ENCODE measurements at places on chromosomes 2 and 18. TPM values are rescaled to one million over a fixed set of nuclear protein-coding genes. Genes with fewer than 3 reads are reported as not detected.

Gene IFIH1
- total RNA-seq = 8.2 TPM

Gene IL1RN
- total RNA-seq = 3.2 TPM

GRCh38 chr18:76266236-76266991, 228.6 kb downstream of the ZNF516 start:
- no peak for DNase-seq

- DNase-seq = no peak
Observed at GRCh38 chr2:98039085-98039756, 43.5 kb upstream of the TMEM131 start.

DNA sequence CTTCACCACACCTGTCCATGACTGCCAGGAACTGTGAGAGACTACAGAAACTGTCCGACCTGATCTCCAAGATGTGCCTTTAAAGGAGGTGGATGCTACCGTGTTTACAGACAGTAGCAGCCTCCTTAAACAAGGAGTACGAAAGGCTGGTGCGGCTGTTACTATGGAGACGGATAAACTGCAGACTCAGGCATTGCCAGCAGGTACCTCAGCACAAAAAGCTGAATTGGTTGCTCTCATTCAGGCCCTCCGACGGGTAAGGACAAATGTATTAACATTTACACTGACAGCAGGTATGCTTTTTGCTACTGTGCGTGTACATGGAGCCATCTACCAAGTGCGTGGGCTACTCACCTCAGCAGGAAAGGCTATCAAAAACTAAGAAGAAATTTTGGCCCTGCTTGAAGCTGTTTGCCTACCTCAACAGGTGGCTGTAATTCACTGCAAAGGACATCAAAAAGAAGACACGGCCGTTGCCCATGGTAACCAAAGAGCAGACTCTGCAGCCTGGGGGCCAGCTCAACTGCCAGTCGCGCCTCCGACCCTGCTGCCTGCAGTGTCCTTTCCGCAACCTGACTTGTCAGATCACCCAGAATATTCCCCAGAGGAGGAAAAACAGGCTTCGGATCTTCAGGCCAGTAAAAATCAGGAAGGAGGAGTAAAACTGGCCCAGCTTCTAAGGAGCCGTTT, 30.9 kb downstream of the SKA1 start:
- DNase-seq = no peak

Gene CASP10
- total RNA-seq = 10.4 TPM

DNA sequence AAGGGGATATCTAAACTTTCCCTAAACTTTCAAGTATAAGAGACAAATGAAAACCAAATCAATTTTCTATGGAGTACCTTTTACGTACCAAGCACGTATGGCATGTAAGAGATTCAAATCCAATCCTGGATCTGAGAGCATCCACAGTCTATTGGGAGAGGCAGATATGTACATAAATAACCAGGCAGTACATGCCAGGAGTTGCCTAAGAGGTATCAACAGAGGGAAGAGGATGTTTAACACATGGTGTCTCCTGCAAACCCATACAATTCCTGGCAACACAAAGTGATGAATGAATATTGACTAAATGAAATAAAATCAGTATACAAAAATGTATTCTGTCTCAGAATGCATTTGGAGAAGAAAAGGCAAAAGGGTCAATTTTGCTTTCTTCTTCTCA, 116.6 kb downstream of the PIGN start:
- no peak for DNase-seq

Gene SIX2
- 3.2 TPM for total RNA-seq

Gene CIAO1
- 154 TPM for total RNA-seq

DNA sequence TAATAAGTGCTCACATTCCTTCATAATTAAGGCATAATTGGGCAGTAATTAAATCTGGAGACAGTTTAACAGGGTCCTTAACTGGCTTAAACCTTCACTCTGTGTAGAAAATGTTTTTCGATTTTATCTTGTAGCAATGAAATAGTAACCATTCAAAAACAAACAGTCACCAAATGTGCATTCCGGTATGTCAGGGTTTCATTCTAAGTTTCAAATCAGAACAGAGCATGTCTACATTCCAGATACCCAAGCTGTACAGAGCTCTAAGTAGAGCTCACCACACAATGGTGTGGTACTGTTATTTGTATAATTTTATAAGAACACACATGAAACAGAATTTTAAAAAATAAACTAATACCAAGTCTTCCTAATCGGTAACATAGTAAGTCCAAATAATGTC, 52.6 kb downstream of the SMAD2 start:
- no peak for DNase-seq

GRCh38 chr18:49015886-49016647, 65.3 kb upstream of the SMAD7 start:
- DNase-seq = no peak

- no peak for DNase-seq
Observed at GRCh38 chr2:108239786-108240185, at the start of gene SULT1C3. Gene SULT1C3, plus strand, starts transcription at chr2:108239968. Its CDS starts 7,227 bp downstream, at chr2:108247195.

GRCh38 chr2:205858881-205859441, 176.7 kb downstream of the NRP2 start:
- DNase-seq = no peak

DNA sequence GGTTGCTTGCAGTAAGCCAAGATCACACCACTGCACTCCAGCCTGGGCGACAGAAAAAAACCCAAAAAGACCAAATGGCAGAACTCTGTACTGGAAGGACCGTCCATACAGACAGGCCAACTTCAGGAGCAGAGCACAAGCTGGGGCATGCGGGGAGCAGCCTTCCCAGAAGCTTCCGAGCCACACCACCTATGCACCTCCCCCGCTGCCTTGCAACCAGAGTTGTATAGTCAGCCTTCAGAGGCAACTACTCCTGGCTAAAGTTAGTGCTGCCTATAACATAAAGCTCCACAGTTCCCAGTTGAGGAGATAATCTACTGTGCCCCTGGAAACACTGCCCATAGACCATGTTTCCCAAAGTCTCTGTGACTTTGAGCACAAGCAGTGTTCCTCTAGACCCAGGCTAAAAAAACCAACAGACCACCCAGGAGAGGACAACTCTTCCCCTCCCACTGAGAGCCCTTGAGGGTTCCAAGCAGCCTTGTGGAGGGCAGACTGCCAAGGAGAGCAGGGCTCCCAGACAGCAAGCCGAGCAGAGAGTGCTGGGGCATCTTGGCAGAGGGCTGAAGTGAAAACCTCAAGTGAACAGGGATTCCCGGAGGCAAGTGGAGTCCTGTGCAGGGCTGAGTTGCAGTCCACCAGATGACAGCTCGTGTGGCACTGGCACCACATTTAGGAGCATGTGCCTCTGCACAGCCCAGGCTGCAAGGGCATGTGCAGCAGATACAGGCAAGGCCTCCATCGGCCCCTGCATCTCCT, 6.8 kb downstream of the SFT2D3 start:
- DNase-seq = peak; percentile 80

GRCh38 chr2:75424936-75425619, 135.7 kb downstream of the EVA1A start:
- no peak for DNase-seq

GRCh38 chr2:233041722-233042323, 9.4 kb downstream of the NEU2 start:
- no peak for DNase-seq

Gene GLI2
- 16.5 TPM for total RNA-seq

Gene B4GALT6
- 19.5 TPM for total RNA-seq

DNA sequence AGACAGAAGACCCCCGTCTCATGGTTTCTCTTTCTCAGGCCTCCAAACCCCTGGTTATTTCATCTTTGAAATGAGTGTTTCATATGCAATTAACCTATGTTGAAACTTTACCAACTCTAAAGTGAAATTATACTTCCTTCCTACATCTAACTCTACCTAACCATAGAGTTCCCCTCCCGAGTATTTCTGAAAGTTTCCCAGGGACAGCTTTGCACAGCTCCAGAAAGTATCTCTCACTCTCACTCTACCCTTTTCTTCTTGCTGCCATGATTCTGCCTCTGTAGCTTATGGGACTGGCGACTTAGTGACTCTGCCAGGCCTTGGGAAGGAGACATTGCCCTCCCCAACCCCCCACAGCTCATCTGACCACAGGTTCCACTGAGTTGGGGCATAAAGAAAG, 107.9 kb downstream of the B3GNT2 start:
- DNase-seq = no peak

GRCh38 chr2:38925982-38926381, 36.3 kb downstream of the ARHGEF33 start:
- DNase-seq = no peak

Gene C1GALT1C1L
- total RNA-seq = 3.1 TPM

Gene PROKR1
- total RNA-seq = 0.50 TPM

Gene GALR1
- 0.43 TPM for total RNA-seq

Data from testis (tissue), 5 donors.